Naive thymus-derived CD4-positive, alpha-beta T cell (primary cell): ENCODE measurements at places on chromosomes 13 and 19.

DNA sequence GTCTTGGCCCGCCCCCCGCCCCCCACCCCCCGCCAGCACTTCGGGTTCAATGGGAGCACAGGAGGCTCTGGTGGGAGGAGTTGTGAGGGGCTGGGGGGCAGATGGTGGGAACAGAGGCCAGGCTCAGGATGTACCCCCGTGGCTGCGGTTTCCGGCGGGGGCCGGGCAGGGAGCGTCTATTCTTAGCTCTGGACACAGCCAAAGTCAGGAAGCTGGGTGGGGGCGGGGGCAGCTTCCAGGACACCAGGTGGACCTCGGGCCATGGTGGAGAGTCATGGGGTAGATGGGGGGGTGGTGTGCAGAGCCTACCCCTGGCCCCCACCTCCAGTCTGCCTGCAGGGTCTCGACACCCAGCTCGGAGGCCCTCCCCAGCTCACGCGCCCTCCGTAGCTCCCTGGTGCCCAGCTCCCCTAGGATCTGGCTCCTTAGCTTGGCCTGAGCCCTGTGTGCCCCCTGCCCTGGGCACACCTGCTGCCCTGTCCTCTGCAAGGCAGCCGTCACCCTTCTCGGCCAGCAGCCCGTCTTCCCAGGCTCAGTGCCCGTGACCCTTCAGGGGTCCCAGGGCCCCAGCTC, 2.2 kb upstream of the TBXA2R start:
- DNase-seq = no peak
- no peaks in the 10 kb centered on the region for H3K36me3 ChIP-seq
- H3K4me1 ChIP-seq = peaks cover 22% of the 10 kb centered on the region
- no peak overlapping the region for H3K4me3 ChIP-seq
- no peaks in the 10 kb centered on the region for H3K27me3 ChIP-seq

DNA sequence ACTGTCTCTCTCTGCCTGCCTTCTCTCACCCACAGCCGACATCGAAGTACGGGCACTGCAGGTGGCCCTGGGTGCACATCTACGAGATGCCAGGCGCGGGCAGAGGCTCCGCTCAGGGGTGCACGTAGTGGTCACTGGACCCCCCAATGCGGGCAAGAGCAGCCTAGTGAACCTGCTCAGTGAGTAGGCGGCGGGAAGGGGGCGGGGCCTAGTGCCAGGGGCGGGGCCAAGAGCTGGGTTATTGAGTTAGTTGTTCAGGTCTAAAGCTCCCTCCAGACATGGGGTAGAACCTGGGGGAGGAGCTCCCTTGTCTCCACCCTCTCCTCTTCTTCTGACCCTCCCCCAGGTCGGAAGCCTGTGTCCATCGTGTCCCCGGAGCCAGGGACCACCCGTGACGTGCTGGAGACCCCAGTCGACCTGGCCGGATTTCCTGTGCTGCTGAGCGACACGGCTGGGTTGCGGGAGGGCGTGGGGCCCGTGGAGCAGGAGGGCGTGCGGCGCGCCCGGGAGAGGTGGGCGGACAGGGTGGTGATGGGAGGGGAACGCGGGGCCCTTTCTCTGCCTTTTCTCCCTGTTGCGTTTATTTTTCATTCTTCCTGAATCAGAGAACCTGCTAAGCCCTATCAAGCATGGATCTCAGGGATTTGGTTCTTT, 1.9 kb downstream of the GTPBP3 start:
- no peak overlapping the region for H3K27ac ChIP-seq
- peaks cover 11% of the 10 kb centered on the region for H3K4me1 ChIP-seq
- peaks cover 11% of the 10 kb centered on the region for H3K36me3 ChIP-seq
- no peak overlapping the region for H3K4me3 ChIP-seq
- DNase-seq = no peak

- H3K4me1 ChIP-seq = peaks cover 4% of the 10 kb centered on the region
- DNase-seq = no peak
- H3K4me3 ChIP-seq = no peak overlapping the region
- H3K27me3 ChIP-seq = no peaks in the 10 kb centered on the region
- H3K27ac ChIP-seq = no peak overlapping the region
Measured at GRCh38 chr19:49687566-49688316, 1.7 kb upstream of the ADM5 start.

- H3K27ac ChIP-seq = no peak overlapping the region
- H3K4me1 ChIP-seq = no peaks in the 10 kb centered on the region
- H3K27me3 ChIP-seq = no peaks in the 10 kb centered on the region
- H3K36me3 ChIP-seq = no peaks in the 10 kb centered on the region
Measured at GRCh38 chr19:33124207-33125098, 7.5 kb upstream of the WDR88 start.

DNA sequence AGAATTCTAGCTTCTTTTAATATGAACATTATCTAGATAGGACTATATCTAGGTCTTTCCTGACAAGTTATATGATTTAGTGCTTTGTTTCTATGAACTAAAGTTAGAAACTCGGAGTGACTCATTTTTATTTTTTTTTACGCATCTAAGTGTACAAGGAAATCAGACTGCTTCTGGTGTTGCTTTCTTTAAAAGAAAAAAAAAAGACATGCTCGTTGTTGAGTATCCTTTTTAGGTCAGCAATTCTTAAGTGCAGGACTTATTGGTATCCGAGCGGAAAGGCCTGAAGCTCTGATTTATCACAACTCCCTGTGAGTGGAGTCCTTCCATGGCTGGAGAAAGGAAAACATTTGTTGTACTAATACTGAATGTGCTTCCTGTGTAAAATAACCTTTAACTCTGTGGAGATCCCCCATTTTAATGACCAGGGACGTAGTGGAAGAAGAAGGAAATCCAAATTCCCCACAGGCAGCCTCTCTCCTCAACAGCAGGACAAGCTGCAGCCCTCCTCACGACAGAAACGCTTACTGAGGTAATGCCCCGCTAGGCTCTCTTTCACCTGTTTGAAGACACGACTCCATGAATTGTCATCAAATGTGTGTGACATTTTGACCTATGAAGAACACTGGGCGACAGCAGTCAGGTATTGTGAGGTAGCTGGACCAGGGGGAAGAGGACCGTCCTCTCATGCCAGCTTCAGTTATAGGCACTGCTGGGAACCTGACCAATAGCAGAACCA, 17.9 kb upstream of the POMP start:
- no peak for DNase-seq
- no peak overlapping the region for H3K27ac ChIP-seq
- no peaks in the 10 kb centered on the region for H3K27me3 ChIP-seq
- H3K36me3 ChIP-seq = no peaks in the 10 kb centered on the region
- no peak overlapping the region for H3K4me3 ChIP-seq
- no peaks in the 10 kb centered on the region for H3K4me1 ChIP-seq

DNA sequence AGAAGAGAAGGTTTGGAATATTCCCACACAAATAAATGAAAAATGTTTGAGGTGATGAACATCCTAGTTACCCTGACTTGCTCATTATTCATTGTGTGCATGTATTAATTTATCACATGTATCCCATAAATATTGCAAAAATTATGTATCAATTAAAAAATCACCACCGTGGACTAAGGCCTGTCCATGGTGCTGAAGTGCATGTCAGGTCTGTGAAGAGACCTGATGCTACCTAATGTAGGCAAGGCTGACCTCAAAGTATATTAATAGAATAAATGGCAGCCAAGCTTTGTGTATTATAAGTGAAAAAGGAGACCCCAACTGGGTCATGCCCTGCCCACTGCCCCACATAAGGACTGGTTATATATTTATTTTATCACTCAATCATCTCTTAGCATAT, 34.4 kb upstream of the ZNF835 start:
- H3K27ac ChIP-seq = no peak overlapping the region
- no peaks in the 10 kb centered on the region for H3K4me1 ChIP-seq

- peak; percentile 37 for DNase-seq
- H3K4me3 ChIP-seq = no peak overlapping the region
- H3K36me3 ChIP-seq = no peaks in the 10 kb centered on the region
Measured at GRCh38 chr19:18373892-18374629, 11.9 kb upstream of the GDF15 start.

- no peak overlapping the region for H3K4me3 ChIP-seq
- DNase-seq = no peak
- H3K36me3 ChIP-seq = no peaks in the 10 kb centered on the region
- H3K4me1 ChIP-seq = no peaks in the 10 kb centered on the region
- H3K27ac ChIP-seq = no peak overlapping the region
Measured at GRCh38 chr13:43360171-43360570, 336.8 kb downstream of the DNAJC15 start.

- DNase-seq = no peak
- no peak overlapping the region for H3K4me3 ChIP-seq
- no peaks in the 10 kb centered on the region for H3K36me3 ChIP-seq
- peaks cover 15% of the 10 kb centered on the region for H3K4me1 ChIP-seq
- H3K27me3 ChIP-seq = peaks cover 28% of the 10 kb centered on the region
- no peak overlapping the region for H3K27ac ChIP-seq
Measured at GRCh38 chr19:49440439-49441209, 703 bp downstream of the SLC17A7 start.

- H3K4me3 ChIP-seq = no peak overlapping the region
- no peak overlapping the region for H3K27ac ChIP-seq
- H3K27me3 ChIP-seq = no peaks in the 10 kb centered on the region
Measured at GRCh38 chr13:42101821-42102585, 53.6 kb downstream of the DGKH start.

DNA sequence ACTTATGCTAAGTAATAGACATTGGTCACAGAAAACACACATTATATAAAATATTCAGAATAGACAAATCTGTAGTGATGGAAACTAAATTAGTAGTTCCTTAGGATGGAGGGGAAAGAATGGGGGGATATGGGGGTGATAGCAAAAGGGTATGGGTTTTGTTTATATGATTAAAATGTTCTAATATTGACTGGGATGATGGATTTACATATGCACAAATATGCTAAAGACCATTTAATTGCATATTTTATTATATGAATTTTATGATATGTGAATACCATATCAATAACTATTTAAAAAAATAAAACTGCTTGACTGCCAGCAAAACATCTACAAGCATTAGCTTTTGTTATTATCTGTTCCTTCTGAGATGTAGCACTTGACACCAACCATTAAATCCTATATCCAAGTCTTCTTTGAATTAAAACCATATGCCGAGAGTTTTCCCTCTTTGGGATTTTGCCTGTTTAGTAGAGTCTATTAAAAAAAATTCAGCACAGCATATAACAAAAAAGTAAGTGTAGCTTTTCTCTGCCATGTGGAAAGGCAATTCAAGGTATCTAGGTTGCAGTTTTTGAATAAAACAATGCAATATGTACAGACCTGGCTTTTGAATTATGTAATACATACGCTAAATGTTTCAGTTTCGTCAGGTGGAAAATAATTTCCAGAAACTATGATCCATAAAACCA, 2584.1 kb upstream of the PCDH20 start:
- H3K4me1 ChIP-seq = no peaks in the 10 kb centered on the region
- no peaks in the 10 kb centered on the region for H3K27me3 ChIP-seq
- no peaks in the 10 kb centered on the region for H3K36me3 ChIP-seq
- H3K4me3 ChIP-seq = no peak overlapping the region
- no peak for DNase-seq
- H3K27ac ChIP-seq = no peak overlapping the region

DNA sequence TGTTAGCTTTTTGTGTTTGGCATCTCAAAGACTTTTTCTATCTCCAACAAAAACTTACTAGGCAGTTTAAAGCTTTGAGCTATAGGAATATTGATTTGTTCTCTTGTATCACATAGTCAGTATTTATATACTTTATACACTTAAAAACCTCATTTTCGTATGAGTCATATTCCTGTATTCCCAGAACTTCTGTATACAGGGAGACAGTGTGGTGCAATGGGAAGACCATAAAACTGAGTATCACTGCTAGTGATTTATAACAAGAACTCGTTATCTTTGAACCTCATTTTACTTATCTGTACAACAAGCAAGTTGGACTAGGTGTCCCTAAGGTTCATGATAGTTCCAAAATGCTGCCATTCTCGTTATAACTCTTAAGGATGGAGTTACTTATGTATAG, 6.3 kb downstream of the GPR180 start:
- H3K27me3 ChIP-seq = no peaks in the 10 kb centered on the region
- DNase-seq = no peak
- H3K27ac ChIP-seq = no peak overlapping the region
- no peaks in the 10 kb centered on the region for H3K4me1 ChIP-seq
- H3K4me3 ChIP-seq = no peak overlapping the region

GRCh38 chr13:22176968-22177520, 506.2 kb downstream of the FGF9 start:
- no peaks in the 10 kb centered on the region for H3K27me3 ChIP-seq
- H3K36me3 ChIP-seq = no peaks in the 10 kb centered on the region
- no peak for DNase-seq
- H3K4me3 ChIP-seq = no peak overlapping the region
